ENCODE measurements at places on chromosomes 13 and 19. TPM values are rescaled to one million over a fixed set of nuclear protein-coding genes. Genes with fewer than 3 reads are reported as not detected.

Gene NXNL1
- total RNA-seq = not detected

Gene STOML3
- not detected for total RNA-seq

Gene SBK2
- not detected for total RNA-seq

Gene TUBGCP3
- total RNA-seq = 24.2 TPM

Gene CGB1
- 0.28 TPM for total RNA-seq

Gene ZNF790
- total RNA-seq = 9.2 TPM

Gene TSHZ3
- 7.1 TPM for total RNA-seq

Gene ZNF738
- total RNA-seq = 7.0 TPM

Gene SMIM24
- total RNA-seq = not detected

Gene CCDC194
- total RNA-seq = not detected

Gene ZNF112
- 7.1 TPM for total RNA-seq

Gene COL5A3
- total RNA-seq = 4.0 TPM

Gene ADAT3
- total RNA-seq = 1.3 TPM

Gene CRX
- not detected for total RNA-seq

Gene CKAP2
- total RNA-seq = 45.2 TPM

Gene PLPP2
- total RNA-seq = 9.4 TPM

Gene MYDGF
- 239 TPM for total RNA-seq

Gene MEIS3
- 24.3 TPM for total RNA-seq

Gene CCNA1
- 12.8 TPM for total RNA-seq

Gene COX7A1
- total RNA-seq = 70.5 TPM

Gene SPRY2
- total RNA-seq = 47.9 TPM

Measured in regular cardiac myocyte (primary cell).